ENCODE measurements at places on chromosomes 7 and 10.

DNA sequence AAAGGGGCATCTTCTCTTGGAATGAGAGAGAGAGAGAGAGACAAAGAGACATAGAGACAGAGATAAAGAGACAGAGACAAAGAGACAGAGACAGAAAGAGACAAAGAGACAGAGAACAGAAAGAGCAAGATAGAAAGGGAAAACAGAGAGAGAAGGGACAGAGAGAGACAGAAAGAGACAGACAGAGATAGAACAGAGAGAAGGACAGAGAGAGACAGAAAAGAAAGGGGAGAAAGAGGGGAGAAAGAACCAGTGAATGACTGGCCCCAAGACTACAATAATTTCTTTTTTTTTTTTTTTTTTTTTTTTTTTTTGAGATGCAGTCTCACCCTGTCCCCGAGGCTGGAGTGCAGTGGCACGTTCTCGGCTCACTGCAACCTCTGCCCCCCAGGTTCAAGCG lies 7.6 kb downstream of the TMEM130 start:
- H3K27ac ChIP-seq, result no peak overlapping the region
- no peaks in the 10 kb centered on the region for H3K27me3 ChIP-seq
- no peaks in the 10 kb centered on the region for H3K36me3 ChIP-seq
- H3K4me1 ChIP-seq, result no peaks in the 10 kb centered on the region
- no peak for DNase-seq

- H3K36me3 ChIP-seq, result no peaks in the 10 kb centered on the region
- H3K27me3 ChIP-seq, result no peaks in the 10 kb centered on the region
- H3K27ac ChIP-seq, result no peak overlapping the region
- DNase-seq, result no peak
- H3K4me3 ChIP-seq, result no peak overlapping the region
- H3K4me1 ChIP-seq, result peaks cover 25% of the 10 kb centered on the region
Measured at GRCh38 chr10:124632064-124632531, 112.1 kb downstream of the FAM53B start.

- no peaks in the 10 kb centered on the region for H3K27me3 ChIP-seq
- H3K4me1 ChIP-seq, result no peaks in the 10 kb centered on the region
- no peaks in the 10 kb centered on the region for H3K36me3 ChIP-seq
- no peak overlapping the region for H3K4me3 ChIP-seq
Measured at GRCh38 chr7:22667562-22668239, 59.3 kb upstream of the IL6 start.

GRCh38 chr10:69574571-69574978 lies 1.4 kb upstream of the NEUROG3 start:
- no peak overlapping the region for H3K4me3 ChIP-seq
- H3K27ac ChIP-seq, result no peak overlapping the region
- DNase-seq, result no peak
- peaks cover 13% of the 10 kb centered on the region for H3K4me1 ChIP-seq
- peaks cover 30% of the 10 kb centered on the region for H3K27me3 ChIP-seq

DNA sequence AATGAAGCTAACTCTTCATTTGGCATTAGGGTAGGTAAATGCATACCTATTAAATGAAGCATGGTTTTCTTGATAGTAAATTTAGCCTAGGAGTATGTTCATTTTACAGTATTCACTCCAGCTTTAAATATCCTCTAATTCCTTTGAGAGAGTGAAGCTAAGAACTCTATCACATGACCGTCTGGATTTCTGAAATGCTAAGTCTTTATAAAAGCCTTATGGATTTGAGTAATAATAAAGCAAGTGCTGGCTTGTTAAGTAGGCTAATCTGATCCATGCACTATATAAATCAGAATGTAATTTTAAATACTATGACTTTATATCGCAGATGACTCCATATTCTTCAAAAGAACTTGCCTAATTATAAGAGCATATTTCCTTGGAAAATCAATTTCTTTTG lies 64.8 kb downstream of the REEP3 start:
- H3K27me3 ChIP-seq, result no peaks in the 10 kb centered on the region
- H3K36me3 ChIP-seq, result no peaks in the 10 kb centered on the region
- H3K4me3 ChIP-seq, result no peak overlapping the region
- DNase-seq, result no peak
- no peaks in the 10 kb centered on the region for H3K4me1 ChIP-seq

GRCh38 chr7:24697416-24697815 lies 59.8 kb downstream of the GSDME start:
- DNase-seq, result no peak
- no peaks in the 10 kb centered on the region for H3K27me3 ChIP-seq
- no peaks in the 10 kb centered on the region for H3K36me3 ChIP-seq
- no peaks in the 10 kb centered on the region for H3K4me1 ChIP-seq
- H3K27ac ChIP-seq, result no peak overlapping the region

DNA sequence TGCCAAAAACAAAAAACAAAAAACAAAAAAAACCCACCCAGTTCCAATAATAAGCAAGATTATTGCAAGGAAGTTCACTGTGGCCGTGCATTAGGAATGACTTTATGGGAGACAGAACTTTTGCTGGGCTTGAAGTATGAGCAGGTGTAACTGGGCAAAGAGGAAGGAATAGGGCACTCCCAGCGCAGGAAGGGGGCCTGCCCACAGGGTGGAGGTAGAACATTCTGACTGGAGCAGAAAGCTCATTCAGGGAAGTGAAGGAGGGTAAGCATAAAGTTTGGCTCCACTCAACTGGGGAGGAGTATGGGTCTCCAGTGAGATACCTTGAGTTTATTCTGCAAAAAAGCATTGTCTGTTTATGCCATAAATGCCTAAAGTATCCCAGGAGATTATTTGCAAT lies 42.1 kb upstream of the WIPF3 start:
- DNase-seq, result no peak
- no peaks in the 10 kb centered on the region for H3K4me1 ChIP-seq
- no peaks in the 10 kb centered on the region for H3K36me3 ChIP-seq
- no peak overlapping the region for H3K27ac ChIP-seq
- H3K27me3 ChIP-seq, result no peaks in the 10 kb centered on the region

GRCh38 chr7:140595468-140596092 lies 45.0 kb downstream of the DENND2A start:
- no peaks in the 10 kb centered on the region for H3K36me3 ChIP-seq
- no peak overlapping the region for H3K4me3 ChIP-seq
- H3K4me1 ChIP-seq, result no peaks in the 10 kb centered on the region
- DNase-seq, result no peak
- no peak overlapping the region for H3K27ac ChIP-seq

GRCh38 chr7:155731380-155731779 lies 80.9 kb downstream of the SHH start:
- DNase-seq, result no peak
- no peaks in the 10 kb centered on the region for H3K27me3 ChIP-seq
- H3K4me1 ChIP-seq, result no peaks in the 10 kb centered on the region
- H3K36me3 ChIP-seq, result no peaks in the 10 kb centered on the region

DNA sequence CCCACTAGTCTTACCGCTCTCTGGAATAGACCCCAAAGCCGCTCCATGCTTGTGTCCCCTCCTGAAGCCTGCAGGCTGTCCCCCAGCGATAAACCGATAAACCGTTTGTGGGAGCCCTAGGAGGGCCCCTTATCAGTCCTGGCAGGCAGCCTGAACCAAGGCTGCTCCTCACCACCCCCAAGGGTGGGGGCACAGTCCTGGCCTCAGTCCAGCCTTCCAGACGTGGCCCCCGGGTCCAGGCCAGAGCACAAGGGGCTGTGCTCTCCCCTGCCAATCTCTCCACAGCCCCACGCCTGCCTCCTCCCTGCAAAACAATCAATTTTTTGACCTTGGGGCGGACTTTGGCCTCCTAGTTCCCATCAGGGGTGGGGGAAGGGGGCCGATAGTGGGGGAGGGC lies at the start of gene TFR2:
TSS of gene TFR2 (minus strand) at position 90 of the 397 bp plus-strand sequence. CDS start at position 47, 43 bp downstream.
- H3K27me3 ChIP-seq, result no peaks in the 10 kb centered on the region
- no peak within 1 kb of the TSS for H3K27ac ChIP-seq
- no peak within 1 kb of the TSS for H3K4me3 ChIP-seq
- no peak for DNase-seq
- no peaks in the 10 kb centered on the region for H3K36me3 ChIP-seq

All from naive thymus-derived CD4-positive, alpha-beta T cell (primary cell).